Immature natural killer cell (primary cell): ENCODE measurements at places on chromosomes 6 and 20.
A peak's percentile ranks its signal among the peaks of the same experiment; 100 is the strongest.

DNA sequence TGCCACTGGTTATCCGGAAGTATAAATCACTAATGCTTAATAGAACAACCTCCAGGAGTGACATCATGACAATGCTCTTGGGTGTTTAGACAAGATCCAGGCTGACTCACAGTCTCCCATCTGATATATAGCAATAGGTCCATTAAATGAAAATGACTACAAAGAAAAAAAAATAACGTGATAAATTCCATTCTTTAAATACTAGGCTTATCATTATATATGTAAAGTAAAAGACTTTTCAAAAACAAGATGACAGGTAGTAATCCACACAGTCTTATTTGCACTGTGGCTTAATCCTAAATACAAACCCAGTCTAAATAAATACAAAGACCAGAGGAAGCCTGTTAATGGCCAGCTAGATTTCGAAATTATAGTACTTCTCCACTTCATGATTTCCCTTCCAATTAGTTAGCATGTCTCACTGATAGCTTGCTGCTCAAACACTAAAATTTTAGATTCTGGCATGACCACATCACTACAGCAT, 149.1 kb upstream of the BEND3 start:
- no peak for DNase-seq

- DNase-seq = no peak
Observed at GRCh38 chr6:146047371-146047770, 18.5 kb downstream of the GRM1 start.

DNA sequence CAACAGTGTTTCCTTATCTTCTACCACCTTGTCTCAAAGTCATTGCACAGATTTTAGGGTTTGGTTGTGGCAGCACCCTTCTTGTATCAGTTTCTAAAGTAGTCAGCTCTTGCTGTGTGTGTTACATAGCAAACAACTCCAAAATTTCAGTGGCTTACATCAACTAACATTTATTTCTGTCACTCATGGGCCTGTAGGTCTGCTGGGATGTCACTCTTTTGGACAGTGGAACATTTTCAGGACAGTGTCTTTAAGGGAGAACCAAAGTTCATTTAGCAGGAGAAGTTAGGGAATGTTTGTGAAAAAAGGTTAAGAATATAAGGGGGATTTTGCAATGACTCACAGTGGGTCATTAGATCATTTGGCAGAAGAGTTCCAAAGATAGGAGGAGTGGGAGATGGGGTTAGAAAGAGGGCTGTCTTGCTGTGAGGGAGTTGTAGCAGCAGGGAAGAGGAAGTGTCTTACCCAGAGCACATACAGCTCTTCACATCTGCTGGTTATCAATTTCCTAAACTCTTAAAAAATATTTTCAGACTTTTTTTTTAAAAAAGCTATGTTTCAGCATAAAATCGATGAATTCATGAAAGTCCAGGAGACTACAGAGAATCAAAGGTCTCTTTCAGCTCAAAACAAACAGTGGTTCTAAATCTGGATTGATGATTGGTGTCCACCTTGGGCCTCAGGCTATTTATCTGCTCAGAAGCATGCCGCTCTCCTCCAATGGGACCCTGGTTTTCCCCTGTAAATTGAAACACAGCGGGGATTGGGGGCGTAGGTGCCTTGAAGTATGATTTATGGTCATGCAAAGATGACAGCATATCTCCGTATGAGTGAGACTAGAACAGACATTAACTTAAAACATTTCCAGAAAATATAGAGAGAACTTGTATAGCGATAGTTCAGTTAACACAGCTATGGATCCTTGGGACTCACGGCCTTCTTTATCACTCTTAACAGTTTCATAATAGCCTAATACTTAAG, 117.3 kb downstream of the B3GAT2 start:
- no peak for DNase-seq

GRCh38 chr6:41348934-41349333, 13.5 kb downstream of the NCR2 start:
- no peak for DNase-seq

- DNase-seq = no peak
Observed at GRCh38 chr20:14919501-14920081, 582.2 kb upstream of the FLRT3 start.

- DNase-seq = no peak
Observed at GRCh38 chr6:168563656-168564055, 122.7 kb downstream of the SMOC2 start.

DNA sequence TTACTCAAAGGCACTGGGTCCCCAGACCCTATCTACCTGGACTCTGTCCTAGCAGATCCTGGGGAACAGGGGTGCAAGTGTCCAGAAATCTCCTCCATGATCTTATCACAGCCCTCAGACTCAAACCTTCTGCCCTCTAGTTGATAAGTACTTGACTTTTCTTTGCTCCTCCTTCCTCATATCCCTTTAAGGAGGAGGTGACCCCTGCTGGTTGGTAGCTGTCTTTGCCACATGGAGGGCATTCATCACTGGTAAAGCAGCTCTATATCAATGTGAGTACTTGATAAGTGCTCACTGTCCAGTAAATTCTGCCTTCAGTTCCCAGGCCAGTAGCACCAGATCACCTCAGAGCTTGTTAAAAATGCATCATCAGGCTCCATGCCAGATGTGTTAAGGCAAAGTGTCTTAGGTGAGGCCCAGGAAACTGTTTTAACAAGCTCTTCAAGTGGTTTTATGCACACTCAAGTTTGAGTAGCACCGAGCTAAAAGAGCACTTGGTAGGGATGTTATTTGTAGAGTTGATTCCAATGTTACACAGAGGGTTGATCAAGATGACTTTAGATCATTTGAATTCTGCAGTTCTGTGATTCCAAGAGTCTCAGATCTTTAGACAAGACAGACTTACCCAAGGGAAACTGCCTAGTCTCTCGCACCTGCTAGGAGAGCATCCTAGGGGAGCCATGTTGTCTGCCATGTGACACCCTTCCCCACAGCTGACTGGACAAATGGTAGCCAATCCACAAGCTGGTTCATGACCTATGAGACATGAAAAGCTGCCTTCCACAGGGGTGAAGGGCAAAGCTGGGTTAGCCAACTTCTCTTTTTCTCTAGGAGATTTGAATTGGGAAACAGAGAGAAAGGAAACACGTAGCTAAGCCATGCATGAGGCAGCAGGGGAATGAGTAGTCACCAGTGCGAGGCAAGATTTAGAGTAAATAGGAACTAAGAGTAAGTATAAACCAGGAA, 18.6 kb downstream of the TREML2 start:
- DNase-seq = peak; percentile 42

DNA sequence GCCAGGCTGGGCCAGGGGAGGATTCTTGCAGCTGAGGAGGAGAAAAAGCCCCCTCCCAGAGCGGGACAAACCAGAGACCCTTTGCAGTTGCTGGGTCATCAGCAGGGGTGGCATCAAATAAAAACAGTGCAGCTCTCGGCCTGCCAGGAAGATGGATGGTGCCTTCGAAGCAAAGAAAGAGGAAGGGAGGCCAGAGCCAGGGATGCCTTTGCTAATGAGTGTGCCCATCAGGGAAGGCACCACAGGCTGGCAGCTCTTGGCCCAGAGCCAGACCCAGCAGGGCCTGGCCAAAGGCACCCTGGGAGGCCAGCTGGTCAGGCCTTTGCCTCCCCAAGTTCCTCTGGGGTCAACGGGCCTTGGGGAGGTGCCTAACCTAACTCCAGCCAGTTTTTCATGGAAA, 26.3 kb upstream of the ZNF318 start:
- no peak for DNase-seq

DNA sequence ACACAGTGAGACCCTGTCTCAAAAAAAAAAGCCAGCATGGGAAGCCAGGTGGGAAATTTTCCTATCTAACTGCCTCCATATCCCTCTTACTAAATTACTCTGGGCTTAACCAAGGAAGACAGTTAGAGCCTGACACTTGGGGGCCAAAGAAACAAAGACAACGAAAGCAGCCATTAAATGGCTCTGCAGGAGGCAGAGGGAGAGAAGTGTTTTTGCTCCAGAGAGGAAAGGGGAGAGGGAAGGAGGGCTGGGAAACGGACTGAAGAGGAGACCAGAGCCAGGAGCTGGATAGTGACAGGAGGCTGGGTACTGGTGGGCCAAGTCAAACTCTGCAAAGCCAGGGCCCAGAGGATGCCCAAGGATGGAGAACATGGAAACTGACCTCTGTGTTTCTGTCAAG, 10.7 kb upstream of the TGIF2 start:
- no peak for DNase-seq

- DNase-seq = no peak
Observed at GRCh38 chr20:62454904-62455636, 20.7 kb downstream of the GATA5 start.

DNA sequence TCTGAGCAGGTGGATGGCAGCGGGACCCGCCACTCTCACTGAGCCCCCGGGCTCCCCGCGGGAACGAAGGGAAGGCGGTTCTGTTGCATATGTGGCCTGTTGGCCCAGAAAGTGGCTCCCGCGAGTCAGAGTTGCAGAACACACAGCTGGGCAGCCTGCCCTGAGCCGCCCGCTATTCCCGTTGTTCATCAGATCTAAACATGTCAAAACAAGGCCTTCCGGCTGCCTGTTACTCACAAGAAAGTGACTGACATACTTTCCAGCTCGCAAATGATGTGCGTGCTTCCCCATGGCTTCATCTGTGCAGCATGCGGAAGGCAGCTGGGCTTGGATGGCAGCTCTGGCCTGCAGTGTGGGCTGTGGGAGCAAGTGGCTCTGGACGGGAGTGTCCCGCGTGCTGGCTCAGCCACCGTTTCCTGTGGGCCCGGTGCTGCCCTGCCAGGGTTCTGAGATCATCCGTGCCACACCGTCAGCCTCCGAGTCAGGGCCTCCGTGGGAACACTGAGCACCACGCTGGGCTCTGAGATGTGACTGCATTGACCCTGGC, 227.3 kb downstream of the ERMARD start:
- no peak for DNase-seq

DNA sequence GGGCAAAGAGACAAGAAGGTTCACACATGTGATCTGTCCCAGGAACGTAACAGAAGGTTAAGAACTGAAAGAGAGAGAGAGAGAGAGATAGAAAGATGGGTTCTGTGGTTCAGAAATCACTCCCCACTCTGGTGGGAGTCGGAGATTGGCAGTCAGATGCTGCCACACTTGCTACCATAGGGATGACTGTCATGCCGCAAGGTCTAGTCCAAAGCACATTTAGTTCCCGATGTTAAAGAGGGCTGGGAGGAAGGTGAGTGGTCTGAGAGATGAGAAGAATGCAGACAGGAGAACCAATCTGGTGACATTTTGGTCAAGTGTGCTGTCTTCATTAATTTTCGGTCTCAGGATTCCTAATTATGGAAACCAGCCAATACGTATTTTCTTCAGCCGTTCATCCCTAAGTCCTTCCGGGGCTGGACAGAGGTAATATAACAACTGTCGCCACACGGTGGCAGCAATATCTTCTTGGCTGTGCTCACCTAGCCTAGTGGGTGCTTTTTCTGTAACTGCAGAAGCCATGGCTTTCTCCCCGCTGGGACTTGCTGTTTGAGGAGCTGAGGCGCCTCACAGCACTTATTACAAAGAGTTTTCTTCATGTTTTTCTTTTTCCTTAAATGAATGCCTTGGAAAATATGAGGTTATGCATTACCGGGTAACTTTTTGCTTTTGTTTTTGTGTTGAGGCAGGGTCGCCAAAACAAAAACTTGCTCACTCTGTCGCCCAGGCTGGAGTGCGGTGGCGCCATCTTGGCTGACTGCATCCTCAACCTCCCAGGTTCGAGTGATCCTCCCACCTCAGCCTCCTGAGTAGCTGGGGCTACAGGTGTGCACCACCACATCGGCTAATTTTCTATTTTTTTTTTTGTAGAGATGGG, 46.0 kb downstream of the SLC35D3 start:
- DNase-seq = peak; percentile 60

GRCh38 chr6:105539911-105540310, 137.0 kb upstream of the PREP start:
- DNase-seq = no peak

DNA sequence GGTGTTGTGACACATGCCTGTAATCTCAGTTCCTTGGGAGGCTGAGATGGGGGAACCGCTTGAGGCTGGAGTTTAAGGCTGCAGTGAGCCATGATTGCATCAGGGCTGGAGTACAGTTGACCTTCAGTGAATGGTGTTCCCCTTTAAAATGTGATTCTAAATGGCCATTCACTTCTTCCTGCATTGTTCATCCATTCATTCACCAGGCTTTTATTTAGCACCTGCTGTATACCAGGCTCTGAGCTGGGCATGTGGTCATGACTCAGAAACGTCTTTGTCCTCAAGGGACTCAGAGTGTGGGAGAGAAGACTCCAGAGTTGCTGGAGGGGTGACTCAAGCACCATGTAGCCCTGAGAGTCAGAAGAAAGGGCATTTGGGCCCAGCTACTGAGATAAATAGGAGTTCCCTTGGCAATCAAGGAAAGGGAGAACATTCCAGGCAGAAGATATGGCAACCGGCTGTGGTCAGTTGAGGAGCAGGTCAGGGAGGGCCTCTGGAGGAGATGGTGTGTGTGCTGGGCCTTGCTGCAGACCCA, 101.1 kb downstream of the DLGAP4 start:
- no peak for DNase-seq

- no peak for DNase-seq
Observed at GRCh38 chr6:155481215-155481614, 25.6 kb upstream of the NOX3 start.

DNA sequence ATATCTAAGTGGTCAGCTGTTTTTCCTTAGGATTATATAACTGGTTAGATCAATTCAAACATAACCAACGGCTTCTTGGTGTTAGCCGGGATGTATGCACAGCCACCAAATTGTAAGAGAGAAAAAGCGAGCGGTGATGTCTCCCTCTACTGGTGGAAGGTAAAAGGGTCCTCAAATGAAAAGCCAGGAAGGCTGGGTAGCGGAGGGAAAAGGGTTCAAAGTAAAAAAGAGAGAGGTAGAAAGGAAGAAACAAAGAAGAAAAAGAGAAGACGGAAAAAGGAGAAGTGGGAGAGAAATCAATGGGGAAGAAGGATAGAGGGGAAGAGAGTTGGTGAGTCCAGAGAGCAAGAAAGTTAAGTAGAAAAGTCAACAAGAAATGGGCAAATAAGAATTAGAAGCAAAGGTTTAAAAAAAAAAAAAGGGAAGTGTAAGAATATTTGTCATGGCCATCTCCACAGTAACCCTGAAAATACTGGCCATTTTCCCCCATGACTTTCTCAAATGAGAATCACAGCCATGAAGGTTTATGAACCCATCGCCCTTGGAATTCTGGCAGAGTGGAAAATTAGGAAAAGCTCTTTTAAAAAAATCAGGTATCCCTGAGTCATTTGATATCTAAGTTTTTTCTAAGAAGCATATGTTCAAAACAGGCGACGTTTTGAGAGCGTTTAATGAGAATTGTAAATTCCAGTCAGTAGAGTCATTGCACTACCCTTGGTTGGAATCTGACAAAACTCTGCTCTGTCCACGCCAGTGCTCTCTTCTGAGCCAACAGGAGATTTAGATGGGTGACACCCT, 155.6 kb upstream of the SNX9 start:
- DNase-seq = peak; percentile 53

GRCh38 chr6:151885234-151885633, 77.8 kb downstream of the ESR1 start:
- no peak for DNase-seq
